ENCODE measurements at places on chromosomes 5 and 9.

GRCh38 chr5:163724305-163724704, 218.9 kb downstream of the MAT2B start:
- no peak overlapping the region for H3K27ac ChIP-seq
- H3K4me1 ChIP-seq = peaks cover 2% of the 10 kb centered on the region
- H3K36me3 ChIP-seq = no peaks in the 10 kb centered on the region

- H3K27ac ChIP-seq = no peak overlapping the region
- H3K4me1 ChIP-seq = no peaks in the 10 kb centered on the region
- DNase-seq = no peak
- H3K36me3 ChIP-seq = no peaks in the 10 kb centered on the region
- no peak overlapping the region for H3K4me3 ChIP-seq
Observed at GRCh38 chr5:27598576-27598975, 560.2 kb upstream of the CDH9 start.

- no peak overlapping the region for H3K4me3 ChIP-seq
- peaks cover 7% of the 10 kb centered on the region for H3K27me3 ChIP-seq
- peaks cover under 1% of the 10 kb centered on the region for H3K4me1 ChIP-seq
- H3K36me3 ChIP-seq = no peaks in the 10 kb centered on the region
- H3K27ac ChIP-seq = no peak overlapping the region
- DNase-seq = no peak
Observed at GRCh38 chr9:107717529-107718314, 228.2 kb upstream of the KLF4 start.

DNA sequence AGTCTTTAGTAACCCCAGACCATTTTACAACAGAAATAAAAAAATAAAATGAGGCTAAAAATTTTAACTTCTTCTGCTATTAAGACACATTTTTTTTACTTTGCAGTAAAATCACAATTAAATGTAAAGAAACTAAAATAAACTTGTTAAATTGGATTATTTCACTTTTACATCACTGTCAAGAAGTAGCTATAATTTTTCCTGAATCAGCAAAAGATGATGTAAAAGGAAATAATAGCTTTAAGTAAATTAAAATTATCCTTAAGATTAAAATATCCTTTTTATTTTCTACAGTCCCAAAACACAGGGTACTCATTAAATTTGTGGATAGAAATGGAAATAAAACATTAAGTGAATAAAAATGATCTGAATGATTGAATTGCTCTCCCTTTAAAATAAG, 44.5 kb downstream of the TMEM232 start:
- no peak overlapping the region for H3K27ac ChIP-seq
- DNase-seq = no peak
- no peaks in the 10 kb centered on the region for H3K36me3 ChIP-seq
- no peak overlapping the region for H3K4me3 ChIP-seq

Measured in IMR-90 (cell line).